ENCODE measurements at places on chromosomes 3 and 15.

GRCh38 chr3:112560307-112560706, 1.5 kb downstream of the ATG3 start:
- no peak overlapping the region for H3K27ac ChIP-seq
- H3K36me3 ChIP-seq: peaks cover 5% of the 10 kb centered on the region
- peak overlapping the region; percentile 92 for H3K4me3 ChIP-seq
- peaks cover 51% of the 10 kb centered on the region for H3K4me1 ChIP-seq
- H3K27me3 ChIP-seq: no peaks in the 10 kb centered on the region
- DNase-seq: no peak

DNA sequence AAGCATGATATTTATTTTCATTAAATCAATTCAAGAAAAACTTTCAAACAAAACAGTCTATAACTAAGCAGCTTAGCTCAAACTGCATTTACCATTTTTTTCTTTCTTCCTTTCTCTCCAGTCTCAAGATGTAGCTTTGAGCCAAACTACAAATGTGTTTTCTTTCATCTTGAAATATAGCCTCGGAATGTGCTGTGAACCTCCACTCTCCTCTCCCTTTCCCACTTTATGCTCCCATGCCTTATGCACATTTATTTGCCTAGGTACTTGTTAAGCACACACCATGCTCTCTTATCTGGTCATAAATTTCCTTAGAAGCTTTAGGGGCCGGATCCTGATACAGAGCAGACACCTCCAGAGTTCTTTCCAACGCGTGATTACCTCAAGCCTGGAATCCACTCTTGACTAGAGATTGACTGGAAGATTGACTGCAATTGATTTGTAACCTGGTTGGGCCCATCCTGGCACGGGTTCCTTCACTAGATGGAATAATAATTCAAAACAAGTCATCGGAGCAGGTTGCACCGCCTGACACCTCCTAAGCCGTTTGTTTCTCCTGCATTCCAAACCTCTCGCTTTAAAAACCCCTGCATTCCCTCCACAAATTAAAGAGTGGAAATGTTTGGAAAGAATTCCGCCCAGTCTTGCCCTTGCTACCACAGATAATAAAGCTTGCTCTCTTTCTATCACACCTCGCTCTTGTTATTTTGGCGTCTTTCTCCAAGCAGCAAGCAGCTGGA, 344.7 kb downstream of the CHL1 start:
- no peak for DNase-seq
- no peaks in the 10 kb centered on the region for H3K36me3 ChIP-seq
- H3K4me3 ChIP-seq: no peak overlapping the region

DNA sequence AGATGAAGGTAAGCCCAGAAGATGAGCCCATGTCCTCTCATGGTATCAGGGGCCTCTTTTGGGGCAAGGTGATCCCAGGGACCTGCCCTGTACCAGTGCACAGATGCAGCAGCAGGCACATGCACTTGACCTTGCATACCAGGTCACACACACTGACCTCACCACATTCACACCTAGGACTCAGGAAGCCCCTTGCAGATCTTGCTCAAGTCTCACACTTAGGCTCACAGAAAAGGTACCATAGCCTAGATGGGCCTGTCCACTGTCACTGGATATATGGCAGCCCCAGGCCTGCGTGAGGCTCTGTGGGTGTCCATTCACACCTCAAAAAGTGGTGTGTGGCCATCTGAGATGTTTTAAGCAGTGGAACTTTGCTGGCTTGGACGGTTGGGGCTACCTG, 58.7 kb downstream of the CACNA2D2 start:
- no peak overlapping the region for H3K4me3 ChIP-seq
- H3K36me3 ChIP-seq: no peaks in the 10 kb centered on the region
- no peak for DNase-seq
- no peaks in the 10 kb centered on the region for H3K27me3 ChIP-seq
- H3K4me1 ChIP-seq: no peaks in the 10 kb centered on the region

DNA sequence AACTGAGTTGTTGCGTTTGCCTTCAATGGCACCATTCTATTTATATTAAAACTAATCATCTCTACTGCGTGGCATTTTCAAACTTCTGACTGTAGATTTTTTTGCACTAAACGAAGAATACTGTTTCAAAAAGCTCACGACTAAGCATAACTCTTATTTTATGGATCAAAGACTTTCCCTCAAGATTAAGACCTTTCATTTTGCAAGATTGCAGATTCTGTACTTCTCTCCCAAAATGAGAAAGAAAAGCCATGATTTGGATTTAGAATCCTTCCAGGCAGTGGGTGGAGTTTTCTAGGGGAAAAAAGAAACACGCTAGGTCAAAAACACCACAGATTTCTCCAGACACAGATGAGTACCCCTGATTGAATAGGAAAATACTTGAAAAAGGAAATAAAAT, 617.2 kb upstream of the NR2F2 start:
- H3K4me3 ChIP-seq: no peak overlapping the region
- H3K27ac ChIP-seq: no peak overlapping the region
- H3K4me1 ChIP-seq: no peaks in the 10 kb centered on the region
- H3K36me3 ChIP-seq: no peaks in the 10 kb centered on the region

- no peaks in the 10 kb centered on the region for H3K27me3 ChIP-seq
- H3K27ac ChIP-seq: no peak overlapping the region
- no peaks in the 10 kb centered on the region for H3K4me1 ChIP-seq
- DNase-seq: no peak
Observed at GRCh38 chr3:27252646-27253045, 116.5 kb downstream of the NEK10 start.

- no peaks in the 10 kb centered on the region for H3K36me3 ChIP-seq
- H3K27ac ChIP-seq: no peak overlapping the region
- no peaks in the 10 kb centered on the region for H3K27me3 ChIP-seq
- H3K4me3 ChIP-seq: no peak overlapping the region
- peaks cover 80% of the 10 kb centered on the region for H3K4me1 ChIP-seq
Observed at GRCh38 chr15:72491768-72492167, 17.6 kb downstream of the ARIH1 start.

DNA sequence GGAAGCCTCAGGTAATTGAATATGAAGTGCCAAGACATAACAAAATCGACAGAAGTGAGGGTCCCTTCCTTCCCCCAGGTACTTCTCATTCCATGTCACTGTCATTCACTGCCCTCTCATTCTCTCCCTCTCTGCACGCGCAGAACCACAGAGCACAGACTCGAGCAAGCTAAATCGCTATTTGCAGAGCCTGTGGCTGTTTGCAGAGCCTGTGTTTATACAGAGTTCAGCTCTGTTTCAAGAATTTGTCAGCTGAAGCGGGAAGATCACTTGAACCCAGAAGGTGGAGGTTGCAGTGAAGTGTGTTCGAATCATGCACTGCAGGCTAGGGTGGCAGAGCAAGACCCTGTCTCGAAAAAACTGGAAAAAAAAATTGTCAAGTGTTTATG, 2.5 kb downstream of the VILL start:
- H3K4me1 ChIP-seq: peaks cover 6% of the 10 kb centered on the region
- H3K27me3 ChIP-seq: no peaks in the 10 kb centered on the region

DNA sequence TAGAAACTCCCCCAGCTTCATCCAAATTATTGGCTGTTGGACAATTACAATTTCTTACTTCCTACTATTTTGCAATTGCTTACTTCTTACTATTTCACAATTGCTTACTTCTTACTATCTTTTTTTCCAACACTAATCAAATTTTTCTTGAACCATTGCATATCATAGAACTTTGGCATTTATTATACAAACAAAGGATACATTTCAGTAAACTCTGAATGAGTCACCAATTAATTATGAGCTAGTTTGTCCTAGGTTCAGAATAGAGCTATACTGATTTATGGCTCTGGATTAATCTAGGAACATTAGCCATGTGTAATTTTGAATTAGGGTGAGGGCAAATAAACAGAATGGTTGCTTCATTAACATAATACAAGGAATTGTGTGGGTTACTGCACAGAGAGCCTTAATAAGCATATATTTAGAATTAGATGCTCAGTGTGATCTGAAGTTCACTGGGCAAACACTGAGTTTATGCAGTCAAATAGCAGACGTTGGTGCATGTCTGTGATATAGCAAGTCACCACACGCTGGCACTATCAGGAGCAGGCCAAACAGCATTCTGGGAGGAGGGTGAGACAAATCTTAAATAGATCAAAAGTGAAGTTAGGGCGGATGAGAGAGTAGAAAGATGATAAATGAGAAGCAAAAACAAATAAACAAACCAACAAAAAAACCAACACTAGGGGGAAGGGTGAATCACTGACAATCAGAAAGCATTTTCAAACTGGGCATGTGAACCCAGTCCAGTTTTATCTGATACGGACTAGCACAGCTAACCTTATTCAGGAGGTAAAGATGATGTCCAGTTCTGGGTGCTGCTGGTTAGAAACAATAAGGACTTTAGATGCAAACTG, 21.5 kb downstream of the GABRR3 start:
- H3K36me3 ChIP-seq: no peaks in the 10 kb centered on the region
- no peak for DNase-seq
- H3K4me1 ChIP-seq: peaks cover 9% of the 10 kb centered on the region

GRCh38 chr3:16132928-16133327, 41.6 kb upstream of the GALNT15 start:
- DNase-seq: peak; percentile 32
- no peaks in the 10 kb centered on the region for H3K36me3 ChIP-seq
- H3K27me3 ChIP-seq: no peaks in the 10 kb centered on the region
- peak overlapping the region; percentile 8 for H3K27ac ChIP-seq
- no peaks in the 10 kb centered on the region for H3K4me1 ChIP-seq

DNA sequence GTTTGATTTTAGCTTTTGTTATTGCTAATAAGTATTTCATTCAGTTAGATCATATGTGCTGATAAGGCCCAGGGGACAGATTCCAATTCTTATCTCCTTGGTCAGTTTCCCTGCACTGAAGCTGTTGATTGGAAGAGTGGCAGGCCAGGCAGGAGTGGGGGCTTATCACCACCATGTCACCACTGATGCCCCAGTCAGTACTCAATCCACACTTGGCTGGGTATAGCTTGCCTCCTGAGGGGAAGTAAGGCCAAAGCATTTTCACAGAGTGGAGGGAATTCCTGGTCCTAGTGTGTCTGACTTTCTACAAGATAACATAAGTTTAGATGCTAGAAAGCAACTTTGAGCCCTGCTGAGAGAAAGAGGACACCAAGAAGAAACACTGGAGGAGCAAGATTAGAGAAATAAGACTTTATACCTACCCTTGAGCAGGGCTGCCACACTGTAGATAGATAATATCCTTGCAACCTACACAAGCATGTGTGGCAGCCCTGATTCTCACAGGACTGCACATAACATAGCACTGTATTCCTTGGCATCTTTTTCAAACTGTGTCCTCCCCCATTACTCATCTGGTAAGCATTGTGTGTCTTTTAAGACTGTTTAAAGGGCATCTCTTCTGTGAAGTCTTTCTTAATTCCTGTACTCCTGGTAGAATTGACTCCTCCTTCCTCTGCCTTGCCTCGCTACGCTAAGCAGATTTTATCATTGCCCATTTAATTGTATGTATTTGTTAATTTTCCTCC, 24.3 kb downstream of the OXNAD1 start:
- no peak for DNase-seq
- H3K27ac ChIP-seq: no peak overlapping the region
- H3K27me3 ChIP-seq: no peaks in the 10 kb centered on the region
- no peaks in the 10 kb centered on the region for H3K36me3 ChIP-seq
- no peak overlapping the region for H3K4me3 ChIP-seq

DNA sequence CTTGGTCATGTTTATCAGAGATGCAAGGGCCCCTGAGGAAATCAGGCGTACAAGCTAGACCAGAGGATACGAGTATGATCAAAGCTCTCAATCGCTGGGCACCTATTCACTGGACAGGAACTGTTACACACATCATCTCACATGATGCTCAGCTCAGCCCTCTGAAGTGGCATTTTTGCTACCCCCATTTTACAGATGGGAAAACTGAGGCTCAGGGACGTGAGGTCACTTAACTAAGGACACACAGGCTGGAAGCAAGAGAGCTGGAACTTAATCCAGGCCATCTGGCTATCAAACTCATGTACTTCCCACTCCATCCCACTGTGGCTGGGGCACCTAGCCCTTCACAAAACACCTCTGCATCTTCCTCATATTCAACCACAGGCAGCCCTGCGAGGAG, 72.9 kb upstream of the SLC6A1 start:
- DNase-seq: no peak
- no peaks in the 10 kb centered on the region for H3K27me3 ChIP-seq
- H3K27ac ChIP-seq: no peak overlapping the region
- H3K4me1 ChIP-seq: no peaks in the 10 kb centered on the region
- H3K36me3 ChIP-seq: no peaks in the 10 kb centered on the region

DNA sequence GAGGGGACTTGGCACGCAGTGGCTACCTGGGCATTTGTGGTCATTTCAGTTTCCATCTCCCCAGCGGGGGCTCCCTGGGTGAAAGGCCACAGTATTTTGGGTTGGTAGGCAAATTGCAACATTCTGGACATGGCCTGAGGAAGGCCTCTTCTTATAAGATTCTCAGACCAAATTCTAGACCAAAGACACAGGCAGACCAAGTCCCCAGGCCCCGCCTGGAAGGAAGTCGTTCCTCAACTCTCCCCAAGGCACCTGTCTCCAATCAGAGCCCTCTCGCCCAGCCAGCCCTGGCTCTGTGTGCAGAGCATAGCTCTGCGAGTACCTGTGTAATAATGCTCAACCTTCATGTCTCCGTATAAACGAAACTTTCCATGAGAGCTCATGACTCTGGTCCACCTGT, 53.1 kb downstream of the GRIP2 start:
- no peak overlapping the region for H3K4me3 ChIP-seq
- peaks cover 7% of the 10 kb centered on the region for H3K4me1 ChIP-seq
- H3K27me3 ChIP-seq: no peaks in the 10 kb centered on the region
- no peak for DNase-seq

GRCh38 chr3:4290272-4290893, 12.8 kb upstream of the SETMAR start:
- no peak overlapping the region for H3K4me3 ChIP-seq
- H3K27me3 ChIP-seq: no peaks in the 10 kb centered on the region
- DNase-seq: peak; percentile 56
- no peak overlapping the region for H3K27ac ChIP-seq
- H3K36me3 ChIP-seq: no peaks in the 10 kb centered on the region

DNA sequence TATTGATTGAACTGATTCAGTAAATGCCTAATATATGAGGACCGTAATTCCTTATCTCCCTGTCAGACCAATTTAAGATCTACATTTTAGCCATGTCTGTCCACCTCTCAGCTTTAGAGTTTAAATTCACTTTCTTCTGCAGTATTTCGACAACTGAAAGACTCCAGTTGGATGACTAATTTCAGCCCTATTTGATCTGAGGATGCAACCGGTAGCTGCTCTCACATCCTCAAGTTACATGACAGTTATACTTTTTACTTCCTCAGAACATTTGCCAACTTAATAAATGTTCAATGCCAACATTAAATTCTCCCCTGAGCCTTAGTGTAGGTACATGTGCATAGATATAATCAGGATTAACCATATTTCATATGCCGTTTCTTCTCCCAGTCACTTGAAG, 2.5 kb upstream of the HHLA2 start:
- H3K27me3 ChIP-seq: no peaks in the 10 kb centered on the region
- no peak overlapping the region for H3K27ac ChIP-seq
- no peaks in the 10 kb centered on the region for H3K4me1 ChIP-seq
- H3K4me3 ChIP-seq: no peak overlapping the region
- DNase-seq: no peak

DNA sequence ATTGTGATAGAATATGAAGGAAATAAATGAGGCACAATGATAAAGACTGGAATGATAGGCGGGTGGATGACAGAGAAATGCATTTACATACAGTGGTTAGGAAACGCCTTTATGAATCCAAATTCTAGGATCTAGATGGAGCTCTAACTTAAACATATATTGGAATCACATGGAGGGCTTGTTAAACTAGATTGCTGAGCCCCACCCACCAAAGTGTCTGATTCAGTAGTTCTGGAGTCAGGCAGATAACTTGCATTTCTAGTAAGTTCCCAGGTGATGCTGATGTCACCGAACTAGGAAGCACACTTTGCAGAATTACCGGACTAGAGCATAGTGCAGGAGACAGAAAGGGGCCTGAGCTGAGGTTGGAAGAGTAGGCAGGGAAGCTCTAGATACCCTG, 837.2 kb downstream of the FHIT start:
- H3K4me1 ChIP-seq: no peaks in the 10 kb centered on the region
- no peak overlapping the region for H3K27ac ChIP-seq
- H3K4me3 ChIP-seq: no peak overlapping the region
- DNase-seq: no peak
- H3K36me3 ChIP-seq: no peaks in the 10 kb centered on the region
